ENCODE measurements at places on chromosomes 4 and X.
A peak's percentile ranks its signal among the peaks of the same experiment; 100 is the strongest.

DNA sequence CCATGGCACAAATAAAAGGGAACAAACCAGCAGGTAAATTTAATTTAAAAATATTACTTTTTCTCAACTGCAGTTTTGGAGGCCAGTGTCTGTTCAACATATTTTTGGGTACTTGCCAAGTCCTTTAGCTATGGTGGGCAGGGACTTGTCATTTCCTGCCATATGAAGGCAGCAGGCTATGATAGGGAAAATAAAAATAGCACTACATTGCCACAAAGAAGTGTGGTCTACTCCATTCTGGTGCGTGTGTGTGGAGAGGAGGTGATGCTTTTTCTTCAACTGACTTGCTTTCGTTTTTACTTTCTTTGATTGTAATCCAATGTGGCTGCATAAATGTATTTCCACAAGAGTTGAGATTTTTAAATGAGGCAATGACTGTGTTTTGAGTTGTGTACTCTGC, 17.2 kb downstream of the GPR174 start:
- DNase-seq = no peak

- DNase-seq = no peak
Observed at GRCh38 chrX:129798888-129799287, 19.1 kb downstream of the SASH3 start.

GRCh38 chr4:2101346-2102044, 42.4 kb downstream of the NAT8L start:
- no peak for DNase-seq

DNA sequence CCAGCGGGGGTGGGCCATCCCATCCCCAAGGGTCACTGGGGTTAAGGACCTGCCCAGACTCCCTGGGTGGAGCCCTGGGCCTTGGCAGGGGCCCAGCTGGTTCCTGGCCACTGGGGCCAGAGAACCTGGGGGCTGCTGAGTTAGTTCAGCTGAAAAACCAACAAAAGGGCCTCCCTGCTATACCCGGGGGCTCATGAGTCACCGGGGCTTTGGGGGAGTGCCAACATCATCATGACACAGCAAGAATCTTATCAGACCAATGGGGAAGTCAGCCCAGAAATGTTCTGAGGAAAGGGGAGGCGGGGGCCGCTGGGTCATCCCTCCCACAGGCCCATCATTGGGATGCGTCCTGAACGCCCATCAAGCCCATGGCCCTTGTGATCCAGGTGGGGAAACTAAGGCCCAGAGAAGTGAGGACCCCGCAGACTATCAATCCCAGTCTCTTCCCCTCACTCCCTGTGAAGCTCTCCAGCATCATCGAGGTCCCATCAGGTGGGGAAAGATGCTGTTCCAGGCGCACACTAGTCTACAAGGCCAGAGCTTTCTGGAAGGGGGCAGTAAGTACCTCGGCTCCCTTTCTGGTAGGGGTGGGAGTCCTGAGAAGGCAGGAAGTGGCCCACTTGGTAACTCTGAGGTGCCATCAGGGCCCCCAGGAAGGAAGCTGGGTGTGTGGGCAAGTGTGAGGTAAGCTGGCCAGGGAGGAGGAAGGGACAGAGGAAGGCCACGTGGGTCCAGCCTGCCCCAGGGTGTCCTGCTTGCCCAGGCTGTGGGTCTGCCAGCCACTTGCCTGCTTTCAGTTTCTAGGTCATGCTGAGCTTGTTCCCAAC, 4.5 kb downstream of the G6PD start:
- peak; percentile 25 for DNase-seq

DNA sequence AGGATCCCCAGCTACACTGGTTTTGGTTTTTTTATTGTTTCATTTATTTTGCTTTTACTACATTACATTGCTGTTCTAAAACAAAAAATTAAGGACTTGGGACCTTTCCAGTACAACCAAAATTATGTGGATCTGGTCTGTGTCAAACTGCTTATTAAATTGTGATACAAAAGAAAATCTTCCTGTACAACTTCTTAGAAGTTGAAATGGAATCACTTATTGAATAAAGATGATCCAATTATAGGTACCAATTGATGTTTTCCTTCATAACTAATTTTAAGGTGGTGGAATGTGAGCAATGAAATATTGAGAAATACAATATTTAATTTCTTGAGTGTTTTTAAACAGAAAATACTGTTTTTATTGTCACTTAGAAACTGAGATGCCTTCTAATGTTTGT, 67.3 kb downstream of the C4orf46 start:
- DNase-seq = no peak

- DNase-seq = no peak
Observed at GRCh38 chr4:182494103-182494502, 250.9 kb downstream of the TENM3 start.

DNA sequence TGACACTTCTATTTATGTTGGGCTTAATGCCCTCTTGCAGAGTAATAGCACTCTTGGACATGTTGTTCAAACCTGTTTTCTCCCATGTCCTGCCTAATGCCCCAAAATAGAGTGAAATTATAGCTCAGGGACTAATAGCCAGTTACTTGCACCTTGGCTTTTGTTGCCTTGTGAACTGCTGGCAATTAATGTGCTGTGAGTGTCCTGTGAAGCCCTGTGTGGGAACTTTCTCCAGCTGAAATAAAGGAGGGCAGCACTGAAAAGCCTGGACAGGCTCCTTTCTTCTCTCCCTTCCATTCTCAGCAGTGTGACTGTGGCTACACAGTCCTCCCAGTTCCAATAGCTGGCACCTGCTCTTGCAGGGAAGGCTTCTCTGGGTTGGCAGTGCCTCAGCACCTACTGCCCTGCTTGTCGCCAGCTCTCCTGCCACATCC, 72.4 kb downstream of the DCLK2 start:
- no peak for DNase-seq

DNA sequence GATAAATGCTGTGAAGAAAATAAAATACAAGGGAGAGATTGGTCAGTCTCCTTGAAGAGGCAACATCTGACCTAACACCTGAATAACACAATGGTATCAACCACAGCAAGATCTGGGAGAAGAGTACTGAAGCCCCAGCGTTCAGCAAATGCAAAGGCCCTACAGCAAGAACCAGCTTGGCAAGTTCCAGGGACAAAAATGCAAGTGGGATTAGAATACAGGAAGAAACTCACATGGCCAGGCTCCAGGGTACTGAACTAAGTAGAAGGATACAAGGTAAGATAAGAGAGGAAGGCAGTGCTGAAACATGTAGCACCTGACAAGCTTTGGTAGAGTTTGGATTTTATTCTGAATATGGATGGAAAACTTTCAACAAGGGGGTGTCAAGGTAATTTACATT, 3.6 kb downstream of the SMIM14 start:
- no peak for DNase-seq

DNA sequence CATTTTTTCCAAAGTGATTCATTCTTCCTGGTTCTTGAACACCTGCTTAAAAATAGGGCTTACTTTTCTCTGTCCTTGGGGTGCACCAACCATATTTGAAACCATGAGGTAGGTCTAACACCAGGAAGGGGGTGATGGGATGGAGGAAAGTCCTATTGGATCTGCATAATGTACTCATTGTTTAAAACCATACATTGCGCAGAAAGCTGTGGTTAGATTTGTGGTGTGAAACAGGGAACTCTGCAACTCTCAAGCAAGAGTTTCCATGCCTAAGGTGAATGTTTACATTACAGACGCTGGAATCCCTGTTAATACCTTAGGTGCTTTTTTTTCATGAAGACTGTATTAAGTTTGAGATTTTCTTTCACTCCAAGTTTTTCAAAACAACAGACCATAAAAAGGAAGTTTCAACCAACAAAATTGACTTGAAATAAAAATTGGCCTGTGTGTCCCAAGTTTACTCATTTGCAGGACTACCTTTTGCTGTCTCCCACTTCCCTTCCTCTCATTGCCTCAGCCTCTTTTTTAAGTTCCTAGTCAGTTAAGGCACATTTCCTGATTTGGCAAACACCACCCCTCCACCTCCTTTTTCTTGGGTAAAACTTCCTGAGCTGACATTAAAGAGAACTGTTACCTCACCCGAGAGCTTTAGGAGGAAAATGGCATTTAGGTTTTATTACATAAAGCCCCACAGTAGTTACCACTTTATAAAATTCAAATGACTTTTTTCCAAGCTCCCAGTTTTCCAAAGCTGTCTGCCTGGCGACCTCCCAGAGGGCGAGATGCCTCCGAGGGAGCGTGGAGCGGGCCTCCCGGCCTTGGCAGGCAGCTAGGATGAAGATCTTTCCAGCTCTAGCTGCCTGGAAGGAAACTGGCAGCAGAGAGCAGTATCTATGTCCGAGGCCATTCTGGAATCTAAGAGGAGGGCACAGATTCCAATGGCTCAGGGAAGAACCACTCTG, 47.9 kb upstream of the RBPJ start:
- no peak for DNase-seq

GRCh38 chr4:11402192-11402591, 26.5 kb downstream of the HS3ST1 start:
- no peak for DNase-seq

DNA sequence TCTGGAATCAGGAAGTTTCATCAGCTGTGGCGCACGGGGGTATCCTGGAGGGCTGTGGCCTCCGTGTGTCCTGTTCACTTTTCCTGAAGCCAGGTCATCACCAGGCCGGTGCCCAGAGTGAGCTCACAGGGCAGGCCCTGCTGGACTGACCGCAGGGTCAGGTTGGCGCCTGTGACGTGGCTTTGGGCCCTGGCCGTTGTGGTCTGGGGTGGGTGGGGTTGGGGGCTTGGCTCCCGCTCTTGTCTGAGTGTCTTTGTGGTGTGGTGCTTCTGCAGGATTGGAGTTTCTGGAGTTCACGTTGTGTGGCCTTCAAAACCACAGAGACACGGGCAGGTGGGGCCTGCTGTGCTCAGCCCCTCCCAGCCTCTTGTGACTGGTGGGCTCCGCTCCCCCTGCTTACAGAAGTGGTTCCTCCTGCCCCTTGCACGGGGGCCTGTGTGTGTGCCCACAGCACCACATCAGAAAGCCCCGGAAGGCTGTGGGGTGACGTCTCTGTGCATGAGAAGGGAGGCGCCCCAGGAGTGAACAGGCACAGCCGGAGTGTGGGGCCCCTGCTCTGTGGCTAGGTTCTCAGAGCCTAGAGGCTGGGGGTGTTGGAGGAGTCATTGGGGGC, 9.5 kb downstream of the RGS12 start:
- peak; percentile 46 for DNase-seq

- no peak for DNase-seq
Observed at GRCh38 chrX:25004485-25005032, 11.2 kb downstream of the ARX start.

DNA sequence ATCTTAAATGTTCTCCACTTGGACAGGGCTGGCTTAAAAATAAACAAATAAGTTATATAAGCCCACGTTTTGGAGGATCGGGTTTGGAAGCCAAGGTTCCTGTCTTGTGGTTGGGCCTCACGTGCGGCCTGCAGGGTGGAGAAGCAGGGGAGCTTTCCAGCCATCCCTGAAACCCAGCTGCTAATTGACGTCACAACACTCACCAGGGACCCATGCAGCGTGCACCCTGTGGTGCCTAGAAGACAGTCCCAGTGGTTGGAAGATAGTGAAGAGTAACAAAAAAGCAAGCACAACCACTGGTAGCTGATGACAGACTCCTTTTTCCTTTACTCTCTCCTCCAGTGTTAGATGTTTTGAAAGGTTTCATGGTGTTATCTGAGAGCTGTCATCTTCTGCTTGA, 142.0 kb upstream of the RBPJ start:
- no peak for DNase-seq

- DNase-seq = no peak
Observed at GRCh38 chr4:47744253-47744652, 93.6 kb downstream of the CORIN start.

DNA sequence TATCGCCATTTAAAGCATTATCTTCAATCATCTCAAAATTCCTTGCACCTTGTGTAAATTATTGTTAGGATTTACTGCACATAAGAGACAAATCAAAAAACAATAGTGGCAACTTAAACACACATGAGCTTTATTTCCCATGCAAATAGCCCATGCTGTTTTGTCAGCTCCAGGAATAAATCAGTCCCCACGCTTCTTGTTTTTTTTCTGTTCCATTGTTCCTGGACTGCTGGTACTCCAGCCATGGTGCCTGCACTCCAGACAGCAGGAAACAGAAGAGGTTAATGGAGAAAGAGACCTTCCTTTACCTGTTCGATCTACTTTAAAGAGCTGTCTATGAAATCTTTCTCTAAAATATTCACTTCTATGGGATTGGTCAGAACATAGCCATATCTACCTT, 1515.7 kb upstream of the TENM3 start:
- DNase-seq = no peak

DNA sequence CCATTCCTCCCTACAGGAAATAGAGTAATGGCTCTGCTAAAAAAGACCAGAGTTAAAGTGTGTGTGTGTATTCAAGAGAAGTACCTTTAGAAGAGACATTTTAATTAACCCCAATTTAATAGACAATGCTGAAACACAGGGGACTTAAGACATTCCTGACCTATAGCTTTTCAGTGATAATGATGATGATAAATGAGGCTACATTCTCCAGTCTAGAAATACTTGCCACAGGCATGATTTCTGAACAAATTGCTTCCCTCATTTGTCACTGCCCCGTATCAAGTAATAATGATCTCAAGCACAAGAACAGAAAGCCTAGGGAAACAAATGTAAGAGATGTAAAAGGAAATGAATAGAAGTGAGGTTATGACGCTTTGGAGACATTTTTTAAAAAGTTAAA, 117.1 kb downstream of the UNC5C start:
- DNase-seq = no peak

DNA sequence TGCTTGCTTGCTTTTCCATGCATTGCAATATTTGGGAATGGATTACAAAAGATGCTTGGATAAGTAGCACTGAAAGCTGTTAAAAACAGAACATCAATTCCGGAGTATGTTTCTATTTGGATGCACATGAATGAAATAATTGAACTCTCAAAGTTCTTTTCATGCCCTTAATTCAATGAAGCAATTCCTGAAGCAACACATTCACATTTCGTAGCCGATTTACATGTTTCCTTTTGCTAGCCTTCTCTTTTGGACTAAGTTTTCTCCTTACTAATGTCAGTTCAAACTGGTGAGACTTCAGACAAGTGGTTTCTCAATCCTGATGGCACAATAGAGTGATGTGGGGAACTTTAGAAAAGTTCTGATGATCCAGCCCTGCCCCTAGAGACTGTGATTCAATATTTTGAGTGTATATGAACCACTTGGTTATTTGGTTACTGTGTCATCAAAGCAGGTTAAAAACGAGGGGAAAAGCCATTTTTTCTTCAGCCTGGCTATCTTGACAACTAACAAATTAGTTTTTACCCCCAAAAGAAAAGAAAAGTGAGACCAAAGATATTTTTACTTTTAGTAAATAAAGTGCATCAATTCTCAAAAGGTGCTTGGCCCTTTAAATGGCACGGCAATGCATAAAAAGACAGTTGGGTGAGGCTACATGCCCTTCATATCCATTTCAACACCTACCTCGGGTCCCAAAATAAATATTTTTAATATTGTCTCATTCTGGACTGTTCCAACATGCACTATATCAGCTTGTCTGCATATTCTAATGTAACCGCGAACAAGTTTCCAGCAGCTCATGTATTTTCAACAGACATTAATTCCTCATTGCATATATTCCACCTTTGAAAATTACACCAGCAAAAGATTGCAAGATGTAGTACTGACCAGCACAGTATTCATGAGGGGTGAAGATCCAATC, 90.1 kb upstream of the RPL34 start:
- no peak for DNase-seq
